ENCODE measurements at places on chromosomes 1 and 21.

GRCh38 chr1:182279724-182280503 is 111.7 kb downstream of the GLUL start:
- peak; percentile 97 for DNase-seq

- DNase-seq, result no peak
Observed at GRCh38 chr1:160154790-160155189, 3.4 kb downstream of the ATP1A4 start.

- DNase-seq, result no peak
Observed at GRCh38 chr1:11156963-11157362, 32.2 kb upstream of the ANGPTL7 start.

GRCh38 chr1:21539933-21540332 is 30.7 kb downstream of the ALPL start:
- DNase-seq, result peak; percentile 37

GRCh38 chr1:110336300-110337039 is 2.7 kb upstream of the RBM15 start:
- peak; percentile 28 for DNase-seq

DNA sequence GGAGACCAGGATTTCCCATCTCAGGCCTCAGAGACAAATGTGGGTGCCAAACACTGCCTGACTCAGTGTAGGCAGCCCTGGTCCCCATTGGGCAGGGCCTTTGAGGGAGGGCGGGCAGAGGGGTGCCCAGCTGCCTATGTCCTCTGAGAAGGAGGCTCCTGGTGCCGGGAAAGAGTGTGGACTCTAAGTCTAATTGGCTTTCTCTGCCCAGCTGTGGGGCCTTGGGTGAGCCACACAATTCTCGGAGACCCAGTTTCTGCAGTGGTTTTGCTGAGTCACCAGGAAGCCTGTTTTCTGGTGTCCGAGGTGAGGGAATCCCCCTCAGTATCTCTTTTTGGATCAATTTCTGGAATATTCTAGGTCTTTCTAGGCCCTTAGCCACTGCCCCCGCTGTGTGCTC is 35.3 kb upstream of the ACTL8 start:
- no peak for DNase-seq

DNA sequence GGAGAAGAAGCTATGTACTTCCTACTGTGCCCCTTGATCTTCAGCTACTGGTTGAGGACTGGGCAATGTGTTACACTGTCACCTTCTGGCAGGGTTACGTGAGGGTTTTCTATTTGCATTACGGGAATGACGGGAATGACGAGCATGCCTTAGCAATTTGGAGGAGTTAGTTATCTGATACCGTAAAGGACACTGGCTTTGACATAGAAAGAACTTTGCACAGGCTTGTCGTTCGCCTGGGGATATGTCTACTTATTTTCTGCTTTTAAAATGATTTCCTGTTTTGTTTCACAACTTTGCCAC is 19.8 kb upstream of the ACBD6 start:
- DNase-seq, result no peak

DNA sequence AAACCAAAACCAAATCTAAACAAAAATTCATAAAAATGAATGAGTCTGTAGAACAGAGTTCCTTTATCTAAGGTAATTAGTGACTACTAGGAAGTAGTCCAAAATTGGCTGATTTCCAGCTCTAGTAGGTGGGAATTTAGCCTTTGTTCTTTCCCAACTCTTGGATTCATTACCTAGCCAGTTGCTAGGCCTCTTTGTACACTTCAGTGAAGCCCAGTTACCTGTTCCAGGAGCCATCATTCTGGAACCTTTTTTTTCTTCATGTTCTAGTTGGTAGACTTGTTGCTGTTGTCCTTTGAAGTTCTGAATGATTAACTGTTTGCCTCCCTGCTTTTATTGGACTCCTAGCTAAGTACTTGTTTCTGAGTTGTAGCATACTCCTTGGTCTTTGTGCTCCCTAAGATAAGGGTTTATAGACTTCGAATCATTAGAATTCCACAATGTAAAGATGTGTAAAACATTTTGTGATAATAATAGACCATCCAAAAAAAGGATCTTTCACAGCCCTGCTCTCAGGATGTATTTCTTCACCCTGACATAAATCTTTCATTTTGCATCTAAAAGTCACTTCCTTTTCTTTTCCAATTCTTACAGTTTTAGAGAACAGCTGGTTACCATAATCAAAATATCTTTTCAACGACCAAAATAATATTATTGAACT is 9.8 kb downstream of the PLA2G4A start:
- DNase-seq, result peak; percentile 15

DNA sequence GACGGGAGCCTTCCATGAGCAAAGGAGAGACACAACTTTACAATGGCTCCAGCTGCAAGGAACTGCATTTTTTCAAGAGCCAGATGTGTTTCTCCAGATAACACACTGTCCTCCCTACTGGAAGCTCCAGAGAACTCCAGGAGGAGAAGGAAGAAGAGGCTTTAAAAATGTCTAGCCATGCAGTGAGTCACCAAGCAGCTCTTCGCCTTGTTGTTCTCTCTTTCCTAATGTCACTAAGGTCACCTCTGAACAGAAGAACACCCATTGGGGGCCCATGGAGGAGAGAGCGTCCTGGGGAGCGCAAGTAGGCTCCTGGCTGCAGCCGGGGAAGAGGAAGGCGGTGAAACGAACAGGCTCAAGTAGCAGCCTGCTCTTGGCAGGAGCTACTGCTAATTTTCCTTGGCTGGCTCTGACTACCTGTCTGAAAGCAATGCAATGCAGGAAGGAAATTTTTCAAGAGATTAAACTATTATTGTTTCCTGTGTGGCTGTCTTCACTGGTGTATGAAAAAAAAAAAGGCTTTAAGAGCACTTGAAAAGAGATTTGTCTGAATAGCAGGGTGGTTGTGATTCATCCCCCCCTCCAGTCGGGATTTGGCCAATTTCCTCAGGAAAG is 321.9 kb downstream of the SETD4 start:
- DNase-seq, result no peak

DNA sequence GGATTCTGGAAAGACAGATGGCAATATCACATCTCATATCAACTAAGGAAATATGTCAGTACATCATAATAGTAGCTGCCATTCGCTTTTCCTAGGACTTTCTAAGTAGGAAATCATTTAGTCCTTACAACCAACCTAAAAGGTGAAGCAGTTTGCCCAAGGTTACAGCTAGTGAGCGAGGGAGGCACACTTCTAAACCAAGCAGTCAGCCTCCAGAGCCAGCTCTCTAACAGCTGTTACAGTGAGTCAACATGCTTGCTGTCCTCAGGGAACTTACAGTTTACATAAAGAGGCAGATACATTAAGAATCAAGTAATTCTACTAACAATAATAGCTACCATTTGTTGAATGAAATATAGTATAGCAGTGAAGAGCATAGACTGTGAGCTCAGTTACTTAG is 57.1 kb downstream of the GIPC2 start:
- no peak for DNase-seq

DNA sequence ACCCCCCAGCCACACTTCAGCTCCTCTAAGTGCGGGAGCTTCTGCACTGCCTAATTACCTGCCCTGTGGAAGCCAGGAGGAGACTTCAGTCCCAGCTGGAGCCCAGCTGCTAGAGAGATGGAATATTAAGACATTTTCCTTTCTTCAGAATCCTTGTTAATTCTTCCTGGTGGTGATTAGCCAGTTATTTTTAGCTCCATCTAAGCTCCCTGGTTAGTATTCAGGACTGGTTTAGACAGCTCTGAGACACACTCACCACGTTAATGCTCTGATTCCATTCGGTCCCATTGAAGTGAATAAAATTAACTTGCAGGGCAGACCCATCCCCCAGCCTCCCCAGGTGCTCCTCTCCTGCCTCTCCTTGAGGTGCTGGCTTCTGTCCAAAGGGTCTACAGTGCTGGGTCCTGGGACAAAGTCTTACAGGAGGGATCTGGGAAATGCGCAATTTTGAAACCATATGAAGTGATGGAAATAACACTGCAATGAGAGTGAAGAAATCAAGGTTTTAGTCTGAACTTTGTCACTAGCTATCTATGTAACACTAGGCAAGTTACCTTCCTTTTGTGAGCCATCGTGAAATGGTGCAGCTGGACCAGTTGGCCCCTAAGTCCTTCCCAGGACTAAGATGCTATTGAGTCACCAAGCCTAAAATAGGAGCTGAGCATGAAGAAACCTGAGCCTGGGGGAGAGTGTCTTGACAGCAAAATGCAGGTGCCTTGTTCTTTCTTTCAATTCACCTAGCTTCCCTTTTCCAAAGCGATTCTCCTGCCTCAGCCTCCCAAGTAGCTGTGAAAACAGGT is 117.4 kb upstream of the ATP1A1 start:
- peak; percentile 90 for DNase-seq

GRCh38 chr1:17176306-17177061 is 28.4 kb upstream of the PADI1 start:
- no peak for DNase-seq

DNA sequence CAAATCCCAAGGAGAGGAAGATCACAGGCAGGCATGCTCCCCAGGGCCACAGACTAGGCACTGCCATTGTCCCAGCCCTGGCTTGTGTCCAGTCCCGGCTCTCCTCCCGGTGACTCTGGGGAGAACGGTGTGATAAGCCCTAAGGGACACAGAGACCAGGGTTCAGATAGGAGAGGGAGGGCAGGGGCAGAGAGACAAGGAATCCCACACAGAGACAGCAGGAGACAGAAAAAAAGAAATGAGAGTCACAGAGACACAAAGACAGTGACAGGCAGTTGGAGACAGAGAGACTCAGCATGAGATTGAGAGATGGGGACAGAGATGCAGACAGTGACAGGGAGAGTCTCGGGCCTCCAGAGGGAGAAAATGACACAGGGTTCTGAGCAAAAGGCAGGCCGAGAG is 361 bp downstream of the INSRR start:
- DNase-seq, result no peak

DNA sequence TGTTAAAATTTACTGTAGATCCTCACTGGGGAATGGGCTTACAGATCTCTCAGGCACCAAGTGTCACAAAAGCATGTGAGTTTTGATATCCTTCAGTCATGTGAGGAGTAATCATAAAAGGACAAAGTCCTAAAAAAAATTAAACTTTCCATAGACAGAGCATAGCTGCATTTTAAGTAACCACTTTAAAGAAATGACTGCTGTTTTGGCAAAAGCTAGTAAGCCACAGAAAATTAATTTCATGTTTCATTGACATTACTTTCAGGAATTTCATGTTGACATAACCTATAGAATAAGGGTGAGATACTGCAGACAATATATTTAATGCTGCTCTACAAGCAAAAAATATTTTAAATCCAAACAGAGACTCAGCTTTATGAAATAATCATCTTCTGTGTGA is 156.3 kb downstream of the LYPLAL1 start:
- no peak for DNase-seq

GRCh38 chr1:182761396-182762395 is 27.9 kb upstream of the NPL start:
- no peak for DNase-seq

DNA sequence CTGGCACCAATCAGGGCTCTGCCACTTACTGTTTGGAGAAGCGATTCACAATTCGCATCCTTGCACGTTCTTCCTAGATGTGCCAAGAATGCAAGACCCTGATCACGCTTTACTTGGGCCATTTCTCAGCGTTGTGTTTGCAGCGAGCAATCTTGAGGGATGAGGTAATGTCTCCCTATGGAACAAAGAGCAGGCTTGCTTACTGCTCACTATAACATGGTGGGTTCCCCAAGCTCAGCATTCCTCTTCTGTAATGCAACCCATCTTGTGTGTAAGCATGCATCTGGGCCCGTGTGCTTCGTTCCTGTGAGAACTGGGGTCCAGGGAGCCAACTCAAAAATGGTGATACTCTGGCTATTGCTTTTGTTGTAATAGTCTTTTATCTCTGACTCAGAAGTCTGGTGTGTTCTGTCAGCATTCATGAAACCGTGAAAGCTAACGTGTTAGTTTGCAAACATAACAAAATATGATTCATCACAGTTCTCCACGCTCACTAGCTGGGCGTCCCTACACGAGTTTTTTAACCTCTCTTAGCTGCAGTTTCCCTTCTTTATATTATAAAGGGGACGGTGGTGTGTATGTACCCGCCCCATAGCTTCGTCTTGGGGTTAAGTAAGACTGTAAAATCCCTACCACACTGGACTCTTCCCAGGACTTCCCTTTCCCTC is 33.3 kb downstream of the DNTTIP2 start:
- peak; percentile 52 for DNase-seq

DNA sequence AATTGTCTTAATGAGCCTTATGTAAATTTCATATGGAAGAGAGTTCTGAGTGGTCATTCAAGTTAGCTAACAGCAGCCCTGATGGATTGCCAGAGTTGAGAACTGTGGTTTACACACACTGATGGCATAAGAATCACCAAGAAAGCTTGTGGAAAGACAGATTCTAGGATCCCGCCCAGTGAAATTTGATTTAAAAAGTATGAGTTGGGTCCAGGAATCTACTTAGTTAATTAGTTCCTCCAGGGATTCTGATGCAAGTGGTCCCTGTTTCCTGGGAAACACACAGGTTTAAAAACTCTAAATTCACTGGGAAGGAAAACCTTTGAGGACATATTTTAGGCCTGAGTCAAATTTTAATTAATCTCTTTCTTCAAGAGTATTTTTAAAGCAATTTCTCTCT is 144.3 kb downstream of the NTPCR start:
- DNase-seq, result no peak

DNA sequence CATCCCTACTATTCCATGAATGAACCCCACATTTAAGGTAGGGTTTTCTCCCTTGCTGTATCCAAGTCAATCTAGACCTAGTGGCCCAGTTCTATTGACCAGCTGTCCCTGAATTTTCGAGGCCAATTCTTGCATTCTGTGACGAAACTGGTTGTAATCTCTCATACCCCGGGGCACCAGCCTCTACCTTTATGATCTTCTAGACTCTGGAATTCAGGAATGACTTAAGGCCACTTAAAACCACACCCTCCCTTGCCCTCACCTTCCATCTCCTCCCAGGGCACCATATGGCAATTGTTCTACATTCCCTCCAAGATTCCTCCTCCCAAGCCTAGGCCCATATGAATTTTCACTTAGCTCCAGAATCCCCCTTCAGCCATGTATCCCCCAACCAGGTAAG is 48.9 kb downstream of the RHOU start:
- DNase-seq, result no peak

DNA sequence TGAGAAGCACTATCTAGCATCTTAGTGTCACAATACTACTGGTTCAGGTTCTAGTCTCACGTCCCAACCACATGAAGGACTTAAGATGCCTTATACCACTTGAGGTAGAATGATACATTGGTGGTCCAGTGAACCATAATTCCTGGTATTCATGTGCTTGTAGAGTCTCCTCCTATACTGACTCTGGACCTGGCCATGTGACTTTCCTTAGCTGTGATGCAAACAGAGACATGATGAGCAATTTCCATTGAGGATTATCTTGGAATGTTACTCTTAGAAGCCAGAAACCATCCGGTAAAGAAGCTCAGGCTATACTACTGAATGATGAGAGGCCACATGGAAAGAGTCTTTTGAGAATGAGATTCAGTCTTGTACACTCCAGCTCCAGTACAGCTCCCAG is 105.7 kb downstream of the NME7 start:
- DNase-seq, result no peak

GRCh38 chr1:37718901-37719571 is 26.7 kb downstream of the CDCA8 start:
- no peak for DNase-seq

- peak; percentile 44 for DNase-seq
Observed at GRCh38 chr21:26171258-26172100, 909 bp upstream of the APP start.

- no peak for DNase-seq
Observed at GRCh38 chr1:240030236-240030635, 61.4 kb upstream of the FMN2 start.
